ENCODE measurements at places on chromosomes 6 and 20.

DNA sequence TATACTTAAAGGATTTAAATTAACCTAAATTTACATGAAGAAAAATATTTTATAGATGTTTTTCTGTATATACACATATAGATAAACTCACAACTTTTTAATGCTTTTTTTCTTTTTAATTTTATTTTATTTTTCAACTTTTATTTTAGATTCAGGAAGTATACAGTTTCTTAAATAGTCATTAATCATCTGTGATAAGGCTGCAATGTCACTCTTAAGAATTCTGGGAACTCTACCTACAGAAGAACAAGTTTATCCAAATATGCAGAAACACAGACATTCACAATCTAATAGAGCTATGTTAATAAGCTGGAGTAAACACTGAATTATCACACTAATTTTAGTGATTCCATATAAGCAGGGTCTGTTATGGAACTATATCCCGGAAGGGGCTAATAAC is 181.2 kb downstream of the TASP1 start:
- DNase-seq, result no peak

- no peak for DNase-seq
Measured at GRCh38 chr6:14216946-14217684, 99.5 kb downstream of the CD83 start.

GRCh38 chr6:166420351-166420750 is 37.6 kb upstream of the MPC1 start:
- DNase-seq, result peak; percentile 75

GRCh38 chr20:15854911-15855310 is 718.3 kb downstream of the KIF16B start:
- DNase-seq, result no peak

DNA sequence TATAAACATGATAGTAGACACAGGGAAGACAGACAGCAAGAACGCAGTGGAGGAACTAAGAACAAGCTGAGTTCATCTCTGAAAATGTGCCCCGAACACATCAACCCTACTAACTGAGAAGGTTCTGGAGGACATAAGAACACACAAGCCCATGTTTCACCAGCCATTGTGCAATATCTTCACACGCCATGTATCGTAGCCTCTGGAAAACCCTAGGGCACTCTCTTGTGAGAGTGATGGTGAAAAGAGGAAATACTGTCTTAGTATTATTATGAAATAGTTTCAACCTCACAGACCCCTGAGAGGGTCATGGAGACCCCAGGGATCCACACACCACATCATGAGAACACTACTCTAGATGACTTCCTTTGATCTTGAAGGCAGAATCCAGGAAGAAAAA is 26.1 kb upstream of the FOXF2 start:
- no peak for DNase-seq

- DNase-seq, result peak; percentile 2
Measured at GRCh38 chr6:147578159-147578558, 69.7 kb downstream of the SAMD5 start.

DNA sequence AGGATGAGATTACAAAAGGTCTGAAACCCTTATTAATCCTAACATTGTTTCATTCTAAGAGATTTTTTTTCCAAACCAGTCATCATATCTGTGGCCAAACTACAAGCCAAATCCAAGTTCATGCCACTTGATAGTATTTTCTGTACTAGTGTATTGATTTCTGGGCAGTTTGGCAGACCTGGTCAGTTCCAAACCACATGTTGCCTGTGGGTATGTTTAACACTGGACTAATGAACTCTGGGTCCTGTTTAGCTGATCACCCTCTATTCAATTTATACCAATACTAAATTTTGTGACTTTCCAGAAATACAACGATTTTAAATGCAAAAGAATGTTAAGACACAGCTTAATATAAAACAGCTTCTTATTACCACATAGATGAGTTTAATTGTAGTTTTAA is 24.0 kb downstream of the TBX18 start:
- DNase-seq, result no peak

DNA sequence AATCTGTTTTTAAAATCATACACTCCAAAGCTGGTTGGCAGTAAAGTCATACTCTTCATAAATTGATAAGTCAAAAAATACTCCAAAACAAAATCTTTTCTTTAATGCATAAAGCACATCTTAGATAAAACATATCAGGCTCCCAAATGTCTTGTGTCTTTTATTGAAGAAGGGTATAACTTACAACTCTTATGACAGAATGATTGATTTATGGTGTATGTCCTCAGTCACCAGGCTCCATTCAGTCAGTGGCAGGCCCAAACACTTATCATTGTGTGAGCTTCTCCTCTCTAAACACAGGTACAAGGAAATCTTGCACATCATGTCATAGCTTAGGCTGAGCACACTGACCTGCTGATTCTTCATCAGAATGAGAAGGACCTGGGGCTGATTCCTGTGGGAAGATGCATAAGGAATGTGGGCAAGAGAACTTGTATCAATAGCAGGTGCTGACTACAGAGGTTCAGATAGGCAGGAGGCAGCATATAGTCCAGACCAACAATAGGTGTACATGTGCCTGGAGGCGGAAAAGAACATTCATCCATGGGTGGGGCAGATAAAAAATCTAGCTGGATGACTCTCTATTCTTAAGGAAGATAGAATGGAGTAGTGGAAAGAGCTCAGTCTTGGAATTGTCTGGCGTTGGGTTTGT is 1.9 kb downstream of the CALHM5 start:
- DNase-seq, result no peak

DNA sequence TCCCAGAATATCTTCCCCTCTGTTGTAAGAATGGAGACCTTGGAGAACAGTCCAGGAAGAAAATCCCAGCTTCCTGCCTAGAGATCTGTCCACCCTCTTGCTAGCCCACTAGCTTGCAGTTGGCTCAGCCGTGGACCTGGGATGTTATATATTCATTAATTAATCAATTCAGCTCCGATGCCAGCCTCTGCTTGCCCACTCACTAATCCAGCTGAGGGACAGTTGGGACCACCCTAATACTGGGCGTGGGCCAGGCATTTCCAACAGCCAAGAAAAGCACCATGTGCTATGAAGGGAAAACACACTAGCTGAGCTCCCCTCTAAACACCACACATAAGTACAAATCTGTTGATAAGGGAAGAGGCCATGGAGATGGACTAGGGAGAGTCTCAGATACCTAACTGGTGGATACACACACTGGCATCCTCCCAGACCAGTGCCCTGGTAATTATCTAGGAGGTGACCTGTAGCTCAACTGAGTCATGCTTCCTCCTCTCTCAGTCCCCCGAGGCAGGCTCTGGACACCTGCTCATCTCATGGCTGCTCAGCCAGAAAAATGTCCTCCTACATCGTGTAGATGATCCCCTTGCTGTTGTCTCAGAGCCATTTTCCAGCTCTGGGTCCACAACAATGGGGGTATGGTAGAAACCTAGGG is 78.9 kb downstream of the ANKRD60 start:
- DNase-seq, result no peak

- DNase-seq, result no peak
Measured at GRCh38 chr6:161195386-161195785, 78.5 kb downstream of the AGPAT4 start.

- DNase-seq, result no peak
Measured at GRCh38 chr20:63492982-63493381, 5.9 kb downstream of the EEF1A2 start.

DNA sequence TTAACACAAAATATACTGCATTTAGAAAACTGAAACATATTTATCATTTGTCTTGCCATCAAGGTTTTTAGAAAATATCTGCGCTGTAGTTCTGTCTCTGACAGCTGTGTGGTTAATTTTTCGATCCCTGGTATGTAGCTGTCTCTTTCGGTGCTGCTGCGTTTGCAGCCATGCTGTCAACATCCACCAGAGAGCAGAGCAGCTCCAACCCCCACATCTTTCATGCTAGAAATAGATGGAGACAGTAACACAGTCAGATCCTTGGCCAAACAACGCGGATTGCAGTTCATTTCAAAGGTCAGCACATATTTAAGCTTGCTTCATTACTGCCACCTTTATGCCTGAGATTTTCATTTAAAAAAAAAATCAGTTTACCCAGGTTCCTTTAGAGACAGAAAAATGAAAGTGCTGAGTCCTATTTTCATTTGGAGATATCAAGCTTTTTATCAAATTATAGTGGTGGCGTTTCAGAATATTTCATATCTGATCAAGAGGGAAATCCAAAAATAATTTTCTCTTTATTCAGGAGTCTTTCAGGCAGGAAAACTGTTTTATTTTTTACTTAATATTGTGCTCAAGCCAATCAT is 157.7 kb upstream of the MMS22L start:
- DNase-seq, result peak; percentile 26

DNA sequence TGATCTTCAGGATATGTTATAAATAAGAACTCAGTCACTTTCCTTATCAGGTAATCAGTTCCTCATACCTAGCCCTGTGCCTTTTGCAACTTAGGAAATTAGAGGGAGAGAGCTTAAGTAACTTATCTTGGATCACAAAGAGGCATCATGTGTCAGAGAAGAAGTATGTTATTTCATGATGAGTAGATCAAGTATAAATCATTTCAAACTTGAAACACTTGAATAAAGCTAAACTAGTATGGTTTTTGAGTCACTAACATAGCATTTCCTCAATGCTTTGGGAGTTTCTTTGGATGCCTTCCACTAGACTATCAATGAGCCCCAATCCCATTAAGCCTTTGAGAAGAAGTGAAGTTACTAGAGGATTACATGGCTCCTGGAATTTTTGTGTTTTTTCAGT is 102.6 kb upstream of the TNFAIP3 start:
- DNase-seq, result peak; percentile 28

DNA sequence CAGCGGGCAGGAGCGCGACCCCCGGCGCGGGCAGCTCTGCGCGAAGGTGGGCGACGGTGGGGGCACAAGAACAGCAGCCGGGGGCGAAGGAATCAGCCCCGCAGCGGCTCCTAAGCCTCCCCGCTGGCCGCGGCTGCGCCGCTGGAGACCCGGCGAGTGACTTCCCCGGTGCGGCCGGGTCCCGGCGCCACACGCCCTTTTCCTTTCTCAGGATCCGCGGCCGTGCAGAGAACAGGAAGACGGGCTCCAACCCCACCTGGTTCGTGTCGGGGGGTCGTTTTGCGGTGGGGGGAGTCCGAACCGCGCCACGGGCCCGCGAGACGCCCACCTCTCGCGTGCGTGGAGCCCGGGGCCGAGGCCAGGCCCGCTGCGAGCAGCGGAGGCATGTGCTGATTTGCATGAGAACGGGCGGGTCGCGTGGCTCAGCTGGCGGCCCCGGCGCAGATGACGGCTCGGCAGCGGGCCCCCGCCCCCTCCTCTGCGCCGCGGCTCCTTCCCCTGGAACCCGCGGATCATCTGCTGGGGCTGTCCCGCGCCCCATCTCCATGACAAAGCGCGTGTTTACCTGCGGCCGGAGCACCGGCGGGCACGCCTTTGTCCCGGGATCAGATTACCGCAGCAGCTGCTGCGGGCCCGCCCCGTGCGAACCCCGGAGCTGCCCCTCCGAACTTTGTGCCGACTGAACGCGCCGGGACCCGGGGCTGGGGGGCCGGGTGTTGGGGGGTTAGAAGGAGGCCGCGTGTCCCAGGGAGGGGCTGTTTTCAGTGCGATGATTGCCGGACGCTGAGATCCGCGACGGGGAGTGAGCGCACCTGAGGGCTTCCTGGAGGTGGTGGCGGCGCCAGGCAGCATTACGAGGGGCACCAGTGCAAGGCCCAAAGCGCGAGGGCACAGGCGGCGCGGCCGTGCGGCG is 4.9 kb upstream of the DLL1 start:
- DNase-seq, result peak; percentile 16

DNA sequence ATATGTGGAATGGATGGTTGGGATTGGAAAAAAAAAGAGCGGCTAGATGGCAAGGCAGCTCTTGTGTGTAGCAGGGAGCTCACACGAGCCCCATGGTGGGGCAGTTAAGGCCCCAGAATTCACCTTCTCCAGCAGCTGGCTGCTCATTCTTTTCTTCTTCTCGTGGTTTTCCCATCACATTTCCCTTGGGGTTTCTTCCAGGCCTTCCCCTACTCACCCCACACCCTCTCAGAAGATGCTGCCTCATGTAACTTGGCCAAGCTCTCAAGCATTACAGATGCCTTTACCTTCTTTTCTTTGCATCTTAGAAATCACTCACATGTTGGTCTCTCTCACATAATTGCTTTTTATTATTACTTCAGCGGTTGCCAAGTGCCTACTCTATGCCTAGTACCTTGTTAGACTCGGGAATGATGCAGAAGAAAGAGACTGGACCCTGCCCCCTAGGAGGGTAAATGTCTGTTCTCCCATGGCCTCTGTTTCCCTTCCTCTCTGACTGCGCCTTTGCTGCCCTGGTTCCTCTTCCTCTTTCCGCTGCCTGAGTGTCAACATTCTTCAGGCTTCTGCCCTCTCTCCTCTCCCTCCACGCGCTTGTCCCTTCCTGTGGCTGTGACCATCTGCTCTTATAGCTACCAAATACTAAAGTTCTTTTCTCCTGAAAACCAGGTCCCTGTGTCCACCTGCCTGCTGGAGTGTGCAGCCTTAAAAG is 28.6 kb downstream of the PPARD start:
- no peak for DNase-seq

GRCh38 chr6:917296-917695 is 224.4 kb upstream of the EXOC2 start:
- DNase-seq, result no peak

DNA sequence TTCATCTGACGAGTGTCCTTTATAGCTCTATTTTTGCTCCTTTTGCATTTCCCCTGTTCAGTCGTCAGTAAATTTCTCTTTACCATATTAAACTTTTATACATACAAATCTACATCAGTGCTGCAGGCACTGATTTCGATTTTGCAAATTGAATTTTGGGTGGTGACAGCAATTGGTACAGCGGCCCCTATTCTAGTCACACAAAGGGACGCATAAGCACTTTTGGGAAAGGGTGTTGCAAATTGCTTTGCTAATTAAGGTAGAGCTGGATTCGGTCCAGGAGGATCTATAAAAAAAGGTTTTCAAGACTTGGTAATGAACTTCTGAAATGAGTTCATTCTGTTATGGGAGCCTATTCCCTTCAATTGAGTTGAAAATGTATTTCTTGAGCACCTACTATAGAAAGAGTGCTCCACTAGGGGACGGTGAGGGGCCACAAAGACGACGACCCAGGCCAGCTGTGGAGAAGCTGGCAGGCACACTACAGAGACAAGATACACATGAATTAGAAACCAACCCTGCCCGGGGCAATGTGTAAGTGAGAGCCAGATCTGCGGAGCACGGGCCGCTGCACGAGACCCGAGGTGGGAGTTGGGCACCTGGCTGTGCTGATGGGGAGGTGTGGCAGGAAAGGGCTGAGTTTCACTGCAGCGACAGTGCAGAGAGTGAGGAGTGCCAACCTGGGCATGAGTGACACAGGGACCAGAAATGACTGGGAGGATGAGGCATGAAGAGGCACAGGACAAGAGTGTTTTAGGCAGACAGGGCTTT is 5.4 kb downstream of the UQCC2 start:
- no peak for DNase-seq

DNA sequence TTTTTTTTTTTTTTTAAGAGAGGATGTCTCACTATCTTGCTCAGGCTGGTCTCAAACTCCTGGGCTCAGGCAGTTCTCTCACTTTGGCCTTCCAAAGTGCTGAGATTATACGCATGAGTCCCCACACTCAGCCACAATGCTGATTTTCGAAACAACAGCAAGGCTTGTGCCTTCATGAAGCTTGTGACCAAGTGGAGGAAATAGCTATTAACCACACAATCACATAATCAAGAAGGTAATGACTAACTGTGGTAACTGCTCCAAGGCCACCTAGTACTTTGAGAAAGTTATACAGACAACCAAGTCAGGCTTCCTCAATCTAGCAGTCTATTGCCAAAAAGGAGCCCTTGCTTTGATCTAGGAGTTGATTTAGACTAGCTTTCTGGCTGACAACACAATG is 46.3 kb downstream of the SOD2 start:
- DNase-seq, result no peak

GRCh38 chr6:53043581-53043980 is 21.6 kb upstream of the FBXO9 start:
- DNase-seq, result no peak

All from lung microvascular endothelial cell (primary cell).